ENCODE measurements at places on chromosomes 1 and 21.

DNA sequence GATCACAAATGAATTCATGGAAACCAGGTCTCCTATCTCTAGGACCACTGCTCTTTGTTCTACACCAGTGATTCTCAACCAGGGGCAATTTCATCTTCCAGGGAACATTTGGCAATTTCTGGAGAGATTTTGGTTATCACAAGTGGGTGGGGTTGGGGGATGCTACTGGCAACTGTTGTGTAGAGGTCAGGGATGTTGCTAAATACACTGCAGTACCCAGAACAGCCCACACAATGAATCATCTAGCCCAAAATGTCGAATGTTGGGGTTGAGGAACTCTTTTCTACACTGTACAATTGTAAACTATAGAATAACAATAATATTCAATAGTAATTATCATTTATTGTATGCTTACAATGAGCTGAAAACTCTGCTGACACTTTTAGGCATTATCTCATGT is 55.7 kb upstream of the UBE2U start:
- DNase-seq, result no peak

GRCh38 chr1:175208773-175209492 is 16.4 kb upstream of the KIAA0040 start:
- no peak for DNase-seq

DNA sequence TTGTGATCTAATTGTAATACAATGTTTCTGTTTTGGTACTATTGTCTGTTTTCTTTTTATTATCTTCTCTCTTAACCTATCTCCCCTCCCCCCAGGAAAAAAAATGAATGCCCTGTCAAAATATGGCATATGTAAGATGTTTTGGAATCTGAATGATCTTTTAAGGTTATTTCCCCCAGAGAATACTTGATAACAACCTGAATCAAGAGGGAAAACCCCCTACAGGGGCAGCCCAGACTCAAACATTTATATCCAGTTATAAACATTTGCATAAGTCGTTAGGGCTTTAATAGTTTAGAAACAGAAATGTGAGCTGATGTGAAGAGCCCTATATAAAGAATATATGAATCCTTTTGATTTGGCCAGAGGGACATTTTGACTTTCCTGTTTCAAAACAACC is 169.5 kb downstream of the VAV3 start:
- no peak for DNase-seq

DNA sequence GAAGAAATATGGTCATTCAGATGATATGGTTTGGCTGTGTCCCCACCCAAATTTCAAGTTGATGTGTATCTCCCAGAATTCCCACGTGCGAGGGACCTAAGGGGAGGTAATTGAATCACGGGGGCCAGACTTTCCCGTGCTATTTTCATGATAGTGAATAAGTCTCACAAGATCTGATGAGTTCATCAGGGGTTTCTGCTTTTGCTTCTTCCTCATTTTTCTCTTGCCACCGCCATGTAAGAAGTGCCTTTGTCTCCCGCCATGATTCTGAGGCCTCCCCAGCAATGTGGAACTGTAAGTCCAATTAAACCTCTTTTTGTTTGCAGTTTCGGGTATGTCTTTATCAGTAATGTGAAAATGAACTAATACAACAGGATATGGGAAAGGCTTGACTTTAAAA is 1.4 kb upstream of the DPM3 start:
- no peak for DNase-seq

DNA sequence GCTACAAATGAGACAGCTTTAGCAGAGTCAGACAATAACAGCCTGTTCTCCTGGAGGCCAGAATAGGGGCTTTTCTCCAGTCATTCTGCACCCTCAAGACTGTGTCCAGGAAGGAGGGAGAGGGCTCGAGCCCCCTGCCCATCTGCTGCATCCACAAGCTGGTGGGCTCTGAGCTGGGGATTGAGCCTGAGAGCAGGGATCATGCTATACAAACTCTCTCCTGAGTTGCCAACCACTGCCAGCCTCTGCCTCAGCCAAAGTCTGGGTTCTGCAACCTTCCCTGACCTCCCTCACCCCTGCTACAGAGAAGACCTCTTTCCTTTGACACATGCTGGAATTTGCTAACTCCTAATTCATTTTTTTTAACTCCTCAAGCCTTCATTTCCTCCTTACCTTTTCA is 14.8 kb upstream of the PPM1J start:
- no peak for DNase-seq

- no peak for DNase-seq
Observed at GRCh38 chr1:26693599-26694572, 1.9 kb upstream of the ARID1A start.

- no peak for DNase-seq
Observed at GRCh38 chr1:64963466-64963865, 2.9 kb downstream of the JAK1 start.

Data from posterior cingulate gyrus (tissue), 11 donors.